ENCODE measurements at places on chromosomes 5 and 9.

DNA sequence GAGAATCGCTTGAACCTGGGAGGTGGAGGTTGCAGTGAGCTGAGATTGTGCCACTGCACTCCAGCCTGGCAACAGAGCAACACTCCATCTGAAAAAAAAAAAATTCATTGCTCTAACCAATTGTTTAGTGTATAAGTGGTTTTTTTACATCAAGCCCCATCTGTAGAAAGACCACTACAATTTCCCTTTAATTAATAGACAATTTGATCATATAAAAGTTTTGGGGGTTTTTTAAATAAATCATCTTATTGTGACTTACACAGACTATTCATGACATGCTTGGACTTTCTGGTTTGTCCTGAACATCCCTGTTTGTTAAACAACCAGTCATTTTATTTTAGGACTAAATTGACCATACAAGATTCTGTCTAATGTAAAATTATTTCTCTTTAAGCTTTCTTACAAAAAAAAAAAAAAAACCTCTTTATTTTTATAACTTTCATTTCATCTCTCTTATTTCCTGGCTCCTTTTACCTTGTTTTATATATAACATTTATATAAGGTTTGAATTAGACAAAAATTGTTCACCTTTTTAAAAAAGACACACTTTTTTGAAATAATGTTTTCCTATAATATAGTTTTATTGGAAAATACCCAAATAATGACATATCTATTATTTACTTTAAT lies 9.8 kb upstream of the FANCC start:
- DNase-seq = no peak

DNA sequence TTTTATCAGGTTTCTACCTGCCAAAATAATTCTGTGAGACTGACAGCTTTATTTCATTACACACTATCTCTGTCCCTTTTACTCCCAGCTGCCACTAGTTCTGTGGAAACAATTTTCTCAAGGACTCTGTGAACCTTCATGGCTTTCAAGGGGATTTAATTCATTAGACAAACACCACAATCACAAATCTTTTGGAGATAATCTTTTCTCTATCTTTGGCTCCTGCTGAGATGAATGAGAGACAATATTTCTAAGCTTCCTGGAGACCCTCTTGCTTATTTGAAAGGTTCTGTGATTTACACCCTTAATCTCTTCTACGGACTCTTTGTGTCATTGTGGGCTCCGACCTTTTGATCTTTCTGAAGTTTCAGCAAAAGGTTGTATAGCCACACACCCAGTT lies 222.6 kb downstream of the PRDM9 start:
- no peak for DNase-seq

GRCh38 chr9:116000748-116001329 lies 152.8 kb upstream of the PAPPA start:
- DNase-seq = no peak

GRCh38 chr9:69107771-69108170 lies 66.3 kb upstream of the TJP2 start:
- DNase-seq = no peak

- DNase-seq = no peak
Measured at GRCh38 chr5:77024490-77024889, 5.7 kb upstream of the AGGF1 start.

DNA sequence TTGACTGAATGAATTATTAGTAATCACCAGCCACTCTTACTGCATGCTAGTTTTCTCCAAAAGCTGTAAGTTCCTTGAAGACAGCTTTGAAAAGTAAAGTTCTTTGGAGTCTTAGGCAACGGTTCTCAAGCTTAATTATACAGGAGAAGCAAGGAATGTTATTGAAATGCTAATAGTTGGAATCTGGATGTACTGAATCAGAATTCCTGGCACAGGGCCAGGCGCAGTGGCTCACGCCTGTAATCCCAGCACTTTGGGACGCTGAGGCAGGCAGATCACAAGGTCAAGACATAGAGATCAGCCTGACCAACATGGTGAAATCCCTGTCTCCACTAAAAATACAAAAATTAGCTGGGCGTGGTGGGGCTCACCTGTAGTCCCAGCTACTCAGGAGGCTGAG lies 33.4 kb downstream of the GRIA1 start:
- no peak for DNase-seq

DNA sequence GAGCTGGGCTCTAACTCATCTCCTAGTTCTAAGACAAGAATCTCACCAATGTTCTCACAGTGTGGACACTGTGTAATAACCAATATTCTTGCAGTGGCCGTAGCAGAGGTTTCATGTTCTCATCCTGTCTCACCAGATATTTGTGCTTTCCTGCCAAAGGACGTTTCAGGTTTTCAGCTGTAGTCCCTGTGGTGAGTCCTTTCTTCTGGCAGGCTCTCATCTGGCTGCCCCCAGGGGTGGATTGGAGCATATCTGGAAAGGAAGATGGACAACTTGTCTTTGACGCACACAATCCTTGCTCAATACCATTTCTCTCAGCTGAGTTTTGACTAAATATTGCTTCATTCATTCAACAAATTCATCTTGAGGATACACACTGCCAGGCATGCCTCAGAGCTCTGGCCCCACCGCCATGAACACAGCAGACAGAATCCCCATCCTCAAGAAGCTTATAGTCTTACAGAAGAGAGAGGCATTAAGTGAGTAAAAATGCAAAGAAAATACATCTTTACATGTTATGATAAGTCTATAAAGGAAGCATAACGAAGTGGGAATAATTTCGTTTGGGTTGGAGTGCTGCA lies 33.8 kb upstream of the NEURL1B start:
- no peak for DNase-seq

DNA sequence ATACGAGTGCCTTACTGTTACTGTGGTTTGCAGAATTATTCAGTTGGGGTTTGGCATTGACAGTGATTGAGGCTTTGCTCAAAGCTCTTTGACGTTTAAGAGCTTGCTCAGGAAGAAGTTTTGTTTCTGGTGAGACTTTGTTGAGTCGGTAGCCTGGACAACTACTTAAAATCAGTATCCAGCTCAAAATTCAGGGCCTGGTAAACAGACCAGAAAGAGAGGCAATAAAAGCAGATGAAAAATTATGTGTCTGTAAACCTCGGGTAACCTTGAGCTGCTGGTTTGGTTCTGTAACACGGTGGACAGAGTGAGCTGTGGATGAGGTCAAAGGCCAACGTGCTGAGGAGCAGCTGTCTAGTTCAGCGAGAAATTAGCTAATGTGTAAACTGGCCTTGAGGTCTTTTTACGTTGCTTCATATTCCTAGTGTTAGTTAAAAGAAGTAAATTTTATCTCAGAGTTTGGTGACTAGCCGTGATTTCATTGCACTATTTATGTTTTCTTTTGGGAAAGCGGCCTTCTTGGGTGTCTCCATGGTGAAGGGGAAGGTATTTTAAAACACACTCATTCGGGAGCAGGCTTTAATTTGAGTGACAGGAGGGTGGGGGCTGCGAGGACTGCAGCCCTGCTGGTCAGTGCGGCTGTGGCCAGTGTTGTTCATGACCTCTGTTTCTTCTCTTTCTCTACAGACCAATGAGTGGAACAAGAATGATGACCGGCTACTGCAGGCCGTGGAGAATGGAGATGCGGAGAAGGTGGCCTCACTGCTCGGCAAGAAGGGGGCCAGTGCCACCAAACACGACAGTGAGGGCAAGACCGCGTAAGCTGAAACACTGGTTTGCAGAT lies 82.0 kb upstream of the TTC23L start:
- DNase-seq = no peak

- no peak for DNase-seq
Measured at GRCh38 chr5:123007182-123007581, 29.3 kb downstream of the PPIC start.

DNA sequence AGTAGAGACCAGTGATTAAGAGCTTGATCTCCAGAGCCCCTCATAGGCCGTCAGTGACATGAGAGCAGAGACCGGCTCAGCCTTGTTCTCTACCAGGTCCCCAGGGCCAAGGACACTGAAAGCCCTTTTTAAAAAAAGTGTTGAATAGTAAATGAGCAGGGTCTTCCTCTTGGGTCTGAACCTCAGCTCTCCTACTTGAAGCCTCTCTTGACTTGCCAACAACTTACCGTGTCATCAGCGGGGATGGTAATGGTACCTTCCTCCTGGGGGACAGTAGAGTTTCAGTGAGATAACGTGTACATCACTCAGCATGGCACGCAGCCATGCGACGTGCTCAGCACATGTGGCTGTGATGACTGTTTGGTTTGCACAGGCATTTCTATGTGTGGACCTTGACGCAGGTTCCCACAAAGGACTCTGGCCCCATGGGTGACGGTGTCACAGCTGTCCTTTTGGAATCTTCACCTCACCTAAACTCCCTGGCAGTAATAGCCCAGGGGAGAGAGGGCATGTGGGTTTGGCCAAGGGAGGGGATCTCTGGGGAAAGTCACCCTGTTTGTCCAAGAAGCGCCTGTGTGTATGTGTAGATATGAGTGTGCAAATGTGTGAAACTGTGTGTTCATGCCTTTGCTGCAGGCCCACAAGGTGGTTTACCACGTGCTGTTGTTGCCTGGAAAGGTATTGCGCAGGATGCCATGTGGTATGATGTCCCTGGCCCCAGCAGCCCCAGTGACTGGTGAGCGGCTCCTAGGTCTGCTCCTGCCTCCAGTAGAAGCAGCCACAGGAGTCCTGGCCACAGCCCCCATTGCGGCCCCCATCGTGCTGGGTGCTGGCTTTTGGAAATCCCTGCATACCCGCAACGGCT lies 18.7 kb downstream of the ERGIC1 start:
- no peak for DNase-seq

DNA sequence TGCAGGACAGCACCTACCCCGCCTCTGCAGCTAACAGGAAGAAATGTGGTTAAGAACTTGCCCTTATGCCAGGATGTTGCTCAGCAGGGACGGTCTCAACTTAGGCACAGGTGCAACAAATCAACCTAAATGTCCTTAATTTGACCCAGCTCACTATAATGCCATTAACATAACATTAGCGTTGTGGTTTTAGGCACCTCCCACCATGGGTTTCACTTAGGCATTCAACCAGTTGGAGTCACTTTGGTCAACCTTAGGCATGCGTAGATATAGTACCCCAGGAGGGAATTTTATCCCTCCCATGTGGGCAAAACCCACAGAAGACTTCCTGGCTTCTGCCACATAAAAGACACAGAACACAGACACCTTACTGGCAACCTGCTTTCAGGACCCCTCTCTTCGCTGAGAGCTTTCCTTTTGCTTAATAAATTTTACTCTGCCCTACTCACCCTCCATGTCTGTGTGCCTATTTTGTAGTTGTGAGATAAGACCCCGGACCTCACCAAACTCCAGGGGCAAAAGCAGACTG lies 8.7 kb upstream of the ERAP1 start:
- DNase-seq = peak; percentile 69

GRCh38 chr9:137303893-137304382 lies 1.9 kb upstream of the NRARP start:
- DNase-seq = no peak

DNA sequence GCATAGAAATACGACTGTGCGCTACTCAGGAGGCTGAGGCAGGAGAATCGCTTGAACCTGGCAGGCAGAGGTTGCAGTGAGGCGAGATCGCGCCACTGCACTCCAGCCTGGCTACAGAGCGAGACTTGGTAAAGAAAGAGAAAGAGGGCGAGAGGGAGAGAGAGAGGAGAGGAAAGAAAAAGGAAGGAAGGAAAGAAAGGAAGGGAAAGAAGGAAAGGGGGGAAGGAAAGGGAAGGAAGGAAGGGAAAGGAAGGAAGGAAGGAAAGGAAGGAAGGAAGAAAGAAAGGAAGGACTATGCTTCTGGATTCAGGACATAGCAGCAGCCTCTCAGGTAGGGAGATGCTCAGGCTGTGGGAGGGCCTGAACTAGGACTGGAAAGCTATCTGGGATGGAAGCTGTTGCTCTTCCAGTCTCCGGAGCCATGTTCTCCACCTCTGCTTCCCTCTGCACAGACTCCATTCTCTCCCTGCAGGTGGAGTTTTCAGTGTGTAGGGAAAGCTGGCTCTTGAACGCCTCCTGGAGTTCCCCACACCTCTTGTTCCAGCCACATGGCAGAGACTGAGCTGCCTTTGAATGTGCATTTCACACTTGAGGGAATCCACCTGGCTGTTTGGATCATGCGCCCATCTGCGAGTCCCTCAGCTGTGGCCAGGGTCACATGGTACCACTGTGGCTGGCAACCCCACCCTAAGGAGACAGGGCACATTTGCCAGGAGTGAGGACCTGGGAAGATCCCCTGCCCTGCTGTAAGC lies 9.1 kb downstream of the SWI5 start:
- no peak for DNase-seq

- DNase-seq = no peak
Measured at GRCh38 chr5:82622205-82622604, 344.1 kb upstream of the RPS23 start.

GRCh38 chr9:134631881-134632280 lies 9.7 kb upstream of the COL5A1 start:
- DNase-seq = no peak

GRCh38 chr9:35484406-35484805 lies 5.5 kb upstream of the RUSC2 start:
- no peak for DNase-seq

DNA sequence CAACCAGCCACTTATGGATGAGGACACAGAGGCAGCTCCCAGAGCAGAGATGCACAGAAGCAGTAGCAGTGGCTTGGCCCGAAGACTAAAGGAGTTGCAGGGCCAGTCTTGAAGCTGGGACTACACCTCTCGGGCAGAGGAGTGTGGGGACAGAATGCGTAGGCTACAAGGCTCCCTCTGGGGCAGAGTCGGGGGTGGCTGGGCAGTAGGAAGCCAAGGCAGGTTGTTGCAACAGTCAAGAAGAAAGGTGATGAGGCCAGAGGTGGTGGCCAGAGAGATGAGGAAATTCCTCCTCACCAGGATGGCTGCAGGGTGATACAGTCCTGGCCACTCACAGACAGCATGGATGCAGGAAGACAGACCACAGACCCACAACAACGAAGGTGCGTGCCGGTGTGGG lies 4.9 kb upstream of the N4BP3 start:
- DNase-seq = no peak

- DNase-seq = no peak
Measured at GRCh38 chr5:108093186-108093585, 288.7 kb downstream of the FBXL17 start.

DNA sequence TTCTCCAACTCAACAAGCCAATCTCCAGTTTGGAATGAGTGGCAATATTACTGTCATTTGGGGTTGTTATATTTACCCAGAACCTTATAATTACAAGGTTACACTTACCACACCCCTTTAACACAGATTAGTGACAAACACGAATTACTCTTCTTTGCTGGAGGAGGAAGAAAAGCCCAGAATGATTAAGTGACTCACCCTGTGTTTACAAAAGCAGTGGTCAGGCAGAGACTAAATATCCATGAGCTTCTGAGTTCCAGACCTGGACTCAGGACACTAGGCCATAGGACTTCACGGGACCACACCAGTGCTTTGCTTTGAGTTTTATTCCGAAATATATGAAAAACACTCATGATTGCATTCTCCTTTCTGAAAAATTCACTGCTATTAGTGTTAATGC lies 370.8 kb downstream of the TLE1 start:
- no peak for DNase-seq
